ENCODE measurements at places on chromosomes 1 and 21.

GRCh38 chr1:28123461-28123961, 35.1 kb upstream of the EYA3 start:
- no peak for DNase-seq

GRCh38 chr1:57860325-57860724, 436.5 kb upstream of the DAB1 start:
- no peak for DNase-seq

GRCh38 chr1:95013950-95014574, 58.7 kb downstream of the ALG14 start:
- no peak for DNase-seq

DNA sequence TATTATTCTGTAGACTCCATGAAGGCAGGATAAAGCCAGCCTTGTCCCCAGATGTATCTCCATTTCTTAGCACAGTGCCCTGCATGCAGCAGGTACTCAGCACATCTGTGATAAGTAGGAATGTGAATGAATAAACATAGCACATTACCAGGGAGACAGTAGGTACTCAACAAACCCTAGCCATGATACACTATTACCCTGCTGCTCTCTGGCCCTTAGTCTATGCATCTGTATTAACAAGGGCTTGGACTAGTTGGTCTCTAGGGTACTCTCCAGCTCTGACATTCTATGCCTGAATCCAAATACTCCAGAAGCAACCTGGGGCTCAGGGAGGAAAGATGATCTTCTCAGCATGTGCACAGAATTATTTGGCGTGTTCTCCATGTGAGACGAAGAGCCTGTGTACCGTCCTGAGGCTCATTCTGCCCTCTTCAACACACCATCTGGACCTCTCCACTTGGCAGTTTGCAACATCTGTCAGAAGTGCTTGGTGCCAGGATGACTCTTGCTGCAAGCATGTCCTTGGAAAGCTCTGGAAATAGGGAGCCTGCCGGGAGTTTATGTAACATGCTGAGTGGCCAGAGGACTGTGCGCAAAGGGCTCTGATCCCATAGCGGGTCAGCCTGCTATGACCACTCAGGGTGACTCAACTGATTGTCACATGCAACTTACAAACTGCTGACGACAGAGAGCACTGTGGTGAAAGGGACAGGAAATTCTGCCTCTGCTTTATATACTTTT, 228.2 kb upstream of the USP24 start:
- no peak for DNase-seq

GRCh38 chr1:62064829-62065407, 129.7 kb upstream of the L1TD1 start:
- DNase-seq: no peak

- no peak for DNase-seq
Measured at GRCh38 chr21:42239973-42240372, 21.0 kb downstream of the ABCG1 start.

GRCh38 chr1:99887890-99888289, 37.7 kb downstream of the AGL start:
- DNase-seq: no peak

GRCh38 chr1:221439008-221439746, 302.7 kb downstream of the DUSP10 start:
- DNase-seq: peak; percentile 37

GRCh38 chr1:150708595-150708994, 11.6 kb upstream of the GOLPH3L start:
- DNase-seq: no peak

GRCh38 chr1:172608098-172608601, 50.8 kb upstream of the FASLG start:
- DNase-seq: no peak

GRCh38 chr1:175679981-175680652, 63.3 kb downstream of the TNR start:
- DNase-seq: no peak

DNA sequence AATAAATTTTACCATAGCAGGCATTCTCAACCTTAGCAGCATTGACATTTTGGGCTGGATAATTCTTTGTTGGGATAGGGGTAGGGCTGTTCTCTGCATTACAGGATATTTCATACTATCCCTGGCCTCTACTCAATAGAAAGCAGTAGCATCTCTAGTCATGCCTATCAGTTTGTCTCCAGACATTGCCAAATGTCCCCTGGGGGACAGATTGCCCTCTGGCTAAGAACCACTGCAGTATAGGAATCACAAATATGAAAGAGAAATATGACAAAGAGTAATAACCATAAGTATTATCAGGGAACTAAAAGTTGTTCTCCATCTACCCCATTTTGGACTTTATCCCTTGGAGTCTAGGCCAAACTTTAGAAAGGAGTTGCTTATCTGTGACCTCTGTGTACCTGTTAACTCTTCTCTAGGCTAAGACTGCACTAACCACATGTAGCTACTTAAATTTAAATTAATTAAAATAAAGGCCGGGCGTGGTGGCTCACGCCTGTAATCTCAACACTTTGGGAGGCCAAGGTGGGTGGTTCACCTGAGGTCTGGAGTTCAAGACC, 76.1 kb downstream of the AGO3 start:
- DNase-seq: no peak

DNA sequence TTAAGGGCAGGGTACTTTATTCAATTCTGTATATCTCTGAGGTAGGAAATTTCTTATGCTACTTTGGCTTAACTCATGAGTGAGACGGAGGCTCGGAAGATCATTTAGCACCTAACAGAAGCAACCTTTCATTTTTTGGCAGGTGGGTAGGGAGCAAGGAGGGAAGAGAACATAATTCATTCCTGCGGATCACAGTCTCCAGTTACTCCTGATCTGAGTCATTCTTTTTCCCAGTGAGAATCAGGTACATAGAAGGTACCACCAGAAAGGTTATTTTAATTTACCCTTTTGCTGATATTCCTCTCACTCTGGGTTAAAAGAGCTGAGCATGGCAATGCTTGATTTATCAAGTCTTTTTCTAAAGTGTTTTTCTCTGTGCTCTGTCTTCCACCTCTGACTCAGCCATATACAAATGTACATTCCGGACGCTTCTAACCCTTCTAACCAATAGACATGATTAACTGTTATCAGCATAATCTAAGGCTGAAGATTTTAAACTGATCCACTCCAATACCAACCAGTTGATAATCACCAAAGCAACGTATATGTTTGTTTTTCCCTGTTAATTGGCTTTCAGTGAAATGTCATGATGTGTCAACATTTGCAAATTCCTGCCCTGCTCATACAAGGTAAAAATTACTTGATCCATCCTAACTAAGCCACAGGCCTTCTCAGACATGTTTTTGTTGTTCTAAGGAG, 271.7 kb downstream of the DUSP10 start:
- no peak for DNase-seq

- no peak for DNase-seq
Measured at GRCh38 chr1:78619446-78619802, 824 bp upstream of the IFI44L start.

DNA sequence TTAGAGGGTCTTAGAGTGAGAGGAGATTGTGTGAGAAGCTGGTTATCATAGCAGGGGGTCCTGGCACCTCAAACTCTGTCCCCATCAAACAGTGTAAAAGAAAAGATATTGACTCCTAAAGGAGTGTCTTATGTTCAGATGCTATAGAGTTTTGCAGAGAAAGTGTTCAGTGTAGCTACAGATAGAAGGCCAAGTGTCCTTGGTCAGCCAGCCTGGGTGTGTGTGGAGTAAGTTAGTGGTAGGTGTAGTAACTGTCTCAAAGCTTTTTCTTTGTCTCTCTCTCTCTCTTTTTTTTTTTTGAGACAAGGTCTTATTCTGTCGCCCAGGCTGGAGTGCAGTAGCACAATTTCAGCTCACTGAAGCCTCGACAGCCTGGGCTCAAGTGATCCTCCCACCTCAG, 17.2 kb downstream of the CAMTA1 start:
- no peak for DNase-seq

- DNase-seq: no peak
Measured at GRCh38 chr1:63753591-63753990, 20.2 kb upstream of the ROR1 start.

DNA sequence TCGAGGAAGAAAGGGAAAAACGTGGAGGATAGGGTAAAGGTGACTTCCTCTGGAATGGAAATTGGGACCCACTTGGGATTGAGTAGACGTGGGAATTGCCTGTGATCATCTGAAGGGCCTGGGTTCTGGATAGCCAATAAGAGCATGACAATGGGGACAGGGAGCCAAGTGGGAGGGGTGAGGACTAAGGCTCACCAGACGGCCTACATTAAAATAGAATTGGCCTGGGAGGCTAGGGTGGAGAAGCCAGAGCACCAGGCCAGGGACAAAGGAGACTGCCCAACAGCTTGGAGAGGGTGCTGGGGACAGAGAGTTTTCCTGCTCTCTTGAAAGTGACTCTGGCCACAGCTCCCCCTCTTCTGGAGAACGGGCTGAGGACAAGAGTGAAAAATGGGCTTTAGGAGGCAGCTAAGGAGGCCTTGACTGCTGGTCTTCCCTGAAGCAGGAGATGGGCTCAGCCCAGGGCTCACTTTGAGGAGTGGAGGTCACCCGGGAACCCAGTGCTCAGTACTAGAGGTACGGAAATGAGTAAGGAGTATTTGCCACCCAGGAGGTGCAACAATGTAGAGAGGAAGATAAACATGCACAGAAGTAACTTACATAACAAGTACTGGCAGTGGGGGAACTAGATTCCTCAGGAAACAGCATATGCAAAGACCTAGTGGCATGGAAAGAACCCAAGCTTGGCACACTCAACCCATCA, 18.8 kb downstream of the INKA2 start:
- DNase-seq: no peak

DNA sequence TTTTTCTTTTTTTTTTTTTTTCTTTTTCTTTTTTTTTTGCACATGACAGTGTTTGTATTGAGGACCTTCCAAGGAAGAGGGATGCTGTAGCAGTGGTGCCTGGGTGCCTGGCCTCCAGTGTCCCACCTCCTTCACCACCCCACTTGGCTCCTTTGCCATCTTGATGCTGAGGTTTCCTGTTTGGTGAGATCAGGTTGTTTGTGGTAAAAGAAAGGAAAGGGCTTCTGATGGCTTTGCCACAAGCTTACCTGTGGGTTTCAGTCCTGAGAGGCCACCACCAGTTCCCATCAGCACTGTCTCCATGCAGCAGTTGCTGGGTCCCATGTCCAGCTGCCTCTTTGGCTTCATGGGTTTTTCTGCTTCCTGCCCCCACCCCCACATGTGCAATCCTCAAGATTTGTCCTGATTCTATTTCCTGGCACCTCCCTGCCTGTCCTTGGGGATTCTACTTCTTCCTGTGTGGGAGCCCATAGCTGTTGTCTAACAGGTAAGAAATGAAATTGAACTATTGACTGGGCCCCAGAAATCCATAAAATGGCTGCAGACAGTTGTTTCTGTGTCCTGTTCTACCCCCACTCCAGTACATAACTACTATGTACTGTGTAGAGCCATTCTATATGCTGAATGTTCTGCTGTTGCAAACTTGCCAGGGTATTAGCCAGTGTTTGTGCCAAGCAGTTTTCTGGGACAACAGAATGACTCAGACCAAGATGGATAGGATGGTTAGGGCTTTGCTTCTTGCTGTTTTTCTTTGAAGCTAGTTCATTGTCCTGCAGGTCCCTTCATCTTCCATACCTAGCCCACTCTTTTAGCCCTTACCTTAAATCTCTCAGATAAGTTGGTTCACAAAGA, 4.2 kb upstream of the CCDC28B start:
- DNase-seq: peak; percentile 39

- no peak for DNase-seq
Measured at GRCh38 chr1:238778113-238778512, 608.3 kb upstream of the CHRM3 start.

DNA sequence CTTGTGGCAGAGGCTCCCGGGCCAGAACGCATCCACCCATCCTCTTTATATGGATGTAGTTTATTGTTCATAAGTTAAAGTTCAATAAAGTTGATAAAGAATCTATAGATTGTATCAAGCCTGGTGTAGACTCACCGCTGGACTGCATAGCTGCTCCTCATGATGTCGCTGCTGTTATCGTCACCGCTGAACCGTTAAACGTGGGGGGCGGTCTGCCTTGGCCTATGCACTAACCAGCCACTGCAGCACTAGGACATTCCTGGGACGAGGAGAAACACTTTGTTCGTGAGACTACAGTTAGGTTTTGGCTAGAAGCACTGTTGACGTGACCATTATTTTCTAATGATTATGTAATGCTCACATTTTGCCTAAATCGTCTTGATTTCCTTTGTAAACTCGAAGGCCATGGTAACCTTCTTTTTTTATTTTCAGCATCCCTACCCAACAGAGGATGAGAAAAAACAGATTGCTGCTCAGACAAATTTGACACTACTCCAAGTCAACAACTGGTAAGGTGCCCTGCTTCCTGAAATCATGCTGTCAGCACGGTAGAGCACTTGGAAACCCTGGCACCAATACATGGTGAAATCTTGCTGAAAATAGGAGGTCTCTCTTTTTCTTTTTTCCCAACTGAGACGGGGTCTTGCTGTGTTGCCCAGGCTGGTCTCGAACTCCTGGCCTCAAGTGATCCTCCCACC, 50.2 kb downstream of the PKNOX1 start:
- no peak for DNase-seq

DNA sequence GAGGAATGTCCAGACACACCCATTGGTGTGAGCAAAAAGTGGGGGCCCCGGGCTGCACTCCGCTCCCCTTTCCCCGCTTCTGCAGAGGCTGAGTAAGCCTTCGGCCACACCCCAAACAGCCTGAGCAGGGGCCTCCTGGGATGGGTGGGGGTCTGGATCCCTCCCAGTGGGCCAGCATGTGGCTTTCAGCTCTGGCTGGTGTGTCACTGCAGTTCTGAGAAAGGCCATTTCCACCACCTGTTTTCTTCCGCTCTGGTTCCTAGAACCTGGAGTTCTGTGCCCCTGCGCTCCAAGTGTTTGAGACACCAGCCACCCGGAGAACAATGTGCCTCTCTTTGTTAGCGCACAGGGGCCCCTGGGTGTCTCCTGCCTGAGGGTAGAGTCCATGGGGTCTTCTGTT, 30.9 kb downstream of the SLC37A1 start:
- DNase-seq: no peak
